ENCODE measurements at places on chromosomes 12 and 14. TPM values are rescaled to one million over a fixed set of nuclear protein-coding genes. Genes with fewer than 3 reads are reported as not detected.

Gene SLC15A4
- 39.5 TPM for total RNA-seq

Gene SIX4
- total RNA-seq: 0.78 TPM

Gene TPH2
- not detected for total RNA-seq

GRCh38 chr14:100816950-100817901 lies 8.7 kb upstream of the MEG3 start:
- DNase-seq: no peak

DNA sequence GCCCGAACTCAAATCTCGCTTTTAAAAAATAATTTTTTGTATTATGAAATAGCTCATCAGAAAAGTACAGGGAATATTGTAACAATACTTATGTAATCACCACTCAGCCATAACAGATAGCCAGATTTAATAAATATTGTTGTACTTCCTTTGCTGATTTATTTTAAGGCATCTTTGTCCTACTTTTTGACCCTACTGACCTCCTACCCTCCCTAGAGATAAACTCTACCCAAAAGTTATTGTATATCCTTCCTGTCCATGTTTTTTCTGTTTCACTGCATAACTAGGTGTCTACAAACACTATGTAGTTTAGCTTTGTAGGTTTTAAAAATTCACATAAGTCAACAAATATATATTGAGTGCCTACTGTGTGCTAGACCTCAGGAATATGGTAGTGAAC lies 25.1 kb downstream of the SOCS2 start:
- no peak for DNase-seq

- no peak for DNase-seq
These were observed 67.1 kb upstream of the VPS33A start for GRCh38 chr12:122333142-122334087.

DNA sequence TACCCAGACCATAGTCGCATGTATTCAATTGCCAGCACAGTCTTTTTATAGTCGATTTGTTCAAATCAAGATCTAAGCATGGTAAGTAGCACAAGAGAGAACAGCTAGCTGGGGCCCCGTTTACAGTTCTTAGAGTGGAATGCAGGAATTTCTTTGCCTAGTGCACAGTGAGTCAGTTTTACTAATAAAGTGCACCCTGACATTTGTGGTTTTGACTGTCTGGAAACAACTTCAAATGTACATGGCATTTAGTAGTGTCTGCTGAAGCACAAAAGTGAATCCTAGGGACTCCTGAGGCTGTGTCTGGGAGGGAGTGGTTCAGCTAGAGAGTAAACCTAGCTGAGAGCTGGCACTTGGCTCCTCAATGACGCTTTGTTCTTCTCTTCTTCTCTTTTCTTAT lies 64.9 kb downstream of the TMX1 start:
- no peak for DNase-seq

DNA sequence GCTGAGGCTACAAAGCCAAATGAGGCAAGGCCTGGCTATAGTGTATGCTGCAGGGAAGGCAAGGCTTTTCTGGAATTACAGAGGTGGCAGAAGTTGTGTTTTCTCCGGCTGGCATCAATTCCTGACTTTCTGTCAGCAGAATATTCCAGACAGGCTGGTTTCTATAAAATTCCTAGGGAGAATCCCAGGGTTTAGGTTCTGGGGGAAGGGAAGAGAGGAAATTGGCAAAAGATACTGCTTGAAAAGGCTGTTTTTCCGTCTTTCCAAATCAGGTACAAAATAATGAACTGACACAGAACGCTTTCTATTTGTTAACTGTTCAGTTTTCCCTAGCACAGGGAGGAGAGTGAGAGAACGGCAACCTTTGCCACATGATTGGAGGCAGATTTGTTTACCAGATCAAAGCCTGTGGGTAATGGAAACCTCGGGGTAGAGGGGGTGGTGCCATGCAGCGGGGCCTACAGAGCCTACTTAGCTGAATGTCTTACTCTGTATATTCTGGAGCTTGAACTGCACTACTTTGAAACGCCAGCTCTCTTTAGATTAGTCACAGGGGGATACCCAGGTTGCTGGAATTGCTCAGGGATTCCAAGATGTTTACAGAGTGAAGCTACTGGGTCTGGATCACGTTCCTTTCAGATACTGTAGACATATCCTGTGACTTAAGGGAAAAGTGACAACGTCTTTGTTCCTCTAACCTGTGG lies 65.8 kb upstream of the DACT1 start:
- DNase-seq: no peak

DNA sequence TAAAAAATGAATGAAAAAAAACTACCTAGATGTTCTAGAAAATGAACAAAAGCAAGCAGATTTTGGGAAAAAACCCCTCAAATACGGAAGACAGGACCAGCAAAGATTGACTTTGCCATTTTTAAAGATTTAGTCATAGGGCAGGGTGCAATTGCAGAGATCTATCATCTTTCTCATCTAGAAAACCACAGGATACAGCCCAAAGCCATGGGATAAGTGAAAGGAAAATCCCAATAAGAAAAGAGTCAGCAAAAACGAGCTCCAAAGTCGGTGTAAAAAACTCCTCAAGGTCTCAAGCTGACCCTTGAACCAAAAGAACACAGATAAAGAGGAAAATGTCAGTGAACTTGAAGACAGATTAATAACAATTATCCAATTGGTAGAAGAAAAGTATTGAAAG lies 28.0 kb downstream of the CEP290 start:
- no peak for DNase-seq

DNA sequence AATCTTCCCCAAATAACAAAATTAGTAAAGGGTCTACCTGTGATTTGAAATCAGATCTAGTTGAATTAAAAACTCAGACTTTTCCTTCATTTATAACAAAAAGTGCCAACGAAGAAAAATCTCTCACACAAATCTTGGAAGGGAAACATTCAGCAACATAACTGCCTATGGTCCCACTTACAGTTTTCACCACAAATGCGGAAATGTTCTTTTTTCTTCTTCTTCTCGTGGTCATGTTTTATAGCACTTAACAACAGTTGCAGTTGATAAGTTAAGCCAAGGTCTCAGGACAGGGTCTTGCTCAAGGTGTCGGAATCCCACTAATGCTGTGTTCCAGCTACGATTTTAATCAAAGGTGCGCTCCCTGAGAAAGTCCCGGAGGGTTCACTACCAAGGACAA lies 10.1 kb downstream of the RNASE6 start:
- no peak for DNase-seq

DNA sequence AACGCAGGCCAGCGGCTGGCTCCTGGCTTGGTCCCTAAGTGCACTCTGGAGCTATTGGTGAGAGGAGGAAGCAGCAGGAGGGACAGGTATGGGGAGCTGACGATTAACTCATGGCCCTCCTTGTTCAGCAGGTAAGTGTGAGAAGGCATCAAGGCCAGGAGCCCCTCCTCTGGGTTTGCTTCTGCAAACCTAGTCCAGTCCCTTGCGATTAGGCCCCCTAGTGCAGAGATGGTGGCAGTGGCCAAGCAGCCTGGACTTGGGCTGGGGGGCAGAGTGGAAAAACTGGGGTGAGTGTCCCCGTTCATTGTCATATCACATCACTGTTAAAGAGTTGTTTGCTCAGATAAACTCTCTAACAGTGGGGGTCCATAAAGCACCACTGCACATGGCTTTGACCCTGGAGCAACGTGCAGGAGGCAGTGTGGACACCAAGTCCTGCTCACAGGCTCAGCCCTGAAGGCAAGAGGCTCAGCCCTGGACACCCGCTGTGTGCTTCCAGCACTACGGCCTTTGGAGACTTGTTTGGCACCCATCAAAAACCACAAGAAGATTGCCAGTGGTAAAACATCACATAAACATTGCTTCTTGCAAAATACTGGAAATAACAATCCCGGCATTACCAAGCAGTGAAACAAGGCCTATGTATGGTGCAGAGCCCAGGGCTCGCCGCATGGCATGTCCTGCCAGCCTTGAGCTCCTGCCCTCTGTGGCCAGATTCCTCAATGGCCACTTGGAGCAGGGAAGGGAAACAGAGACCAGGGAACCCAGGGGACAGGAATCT lies 184.3 kb upstream of the RTL1 start:
- DNase-seq: no peak

GRCh38 chr12:31558521-31558920 lies 32.4 kb downstream of the DENND5B start:
- no peak for DNase-seq

DNA sequence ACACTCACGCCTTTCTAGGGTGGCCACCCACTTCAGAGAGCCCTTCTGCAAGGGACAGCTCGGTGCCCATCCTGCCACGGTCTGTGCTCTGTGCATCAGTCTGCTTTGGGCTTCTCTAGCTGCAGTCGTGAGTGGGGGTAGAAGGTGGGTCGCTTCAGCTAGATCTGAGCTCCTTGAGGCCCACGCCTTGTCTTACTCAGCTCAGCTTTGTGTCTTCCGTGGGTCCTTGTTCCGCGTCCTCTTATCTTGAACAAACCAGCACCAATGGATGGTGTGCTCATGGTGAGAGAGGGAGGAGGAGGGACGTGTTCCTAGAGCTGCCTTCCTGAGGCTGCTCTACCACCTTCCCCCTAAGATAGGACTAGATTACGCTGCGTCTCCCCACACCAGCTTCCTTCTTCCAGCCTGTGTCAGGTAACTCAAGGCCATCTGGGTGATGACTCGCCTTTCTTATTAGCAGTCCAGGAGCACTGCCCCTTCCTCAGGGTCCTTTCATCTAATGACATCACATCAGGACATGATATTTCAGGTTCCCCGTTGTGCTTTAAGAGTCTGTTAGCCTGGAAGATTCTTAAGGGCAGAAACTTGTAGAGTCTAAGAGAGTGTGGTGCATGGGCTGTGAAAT lies 118.8 kb downstream of the TSPAN9 start:
- DNase-seq: no peak

GRCh38 chr14:24705840-24706239 lies 71.8 kb upstream of the GZMB start:
- no peak for DNase-seq
